ENCODE measurements at places on chromosomes 6 and 20.

DNA sequence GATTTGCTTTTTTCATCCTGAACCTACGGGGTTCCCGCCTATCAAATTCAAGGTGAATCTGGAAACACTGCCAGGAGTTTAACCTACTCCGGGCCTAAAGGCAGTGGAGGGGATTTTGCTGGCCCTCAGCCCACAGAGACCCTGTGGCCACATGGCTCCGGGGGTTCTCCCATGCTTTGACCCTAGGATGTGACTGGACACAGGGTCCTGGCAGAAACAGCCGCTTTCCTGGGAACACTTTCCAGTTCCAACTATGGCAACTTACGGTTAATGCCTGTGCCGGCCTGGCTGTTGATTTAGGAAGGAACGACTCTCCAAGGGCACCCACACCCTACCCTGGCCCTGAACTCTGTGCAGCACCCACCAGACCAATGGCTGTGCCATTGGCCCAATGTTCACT, 141.7 kb upstream of the RPS6KA2 start:
- no peak for DNase-seq

- peak; percentile 63 for DNase-seq
Observed at GRCh38 chr20:23050847-23051627, 1.6 kb upstream of the THBD start.

DNA sequence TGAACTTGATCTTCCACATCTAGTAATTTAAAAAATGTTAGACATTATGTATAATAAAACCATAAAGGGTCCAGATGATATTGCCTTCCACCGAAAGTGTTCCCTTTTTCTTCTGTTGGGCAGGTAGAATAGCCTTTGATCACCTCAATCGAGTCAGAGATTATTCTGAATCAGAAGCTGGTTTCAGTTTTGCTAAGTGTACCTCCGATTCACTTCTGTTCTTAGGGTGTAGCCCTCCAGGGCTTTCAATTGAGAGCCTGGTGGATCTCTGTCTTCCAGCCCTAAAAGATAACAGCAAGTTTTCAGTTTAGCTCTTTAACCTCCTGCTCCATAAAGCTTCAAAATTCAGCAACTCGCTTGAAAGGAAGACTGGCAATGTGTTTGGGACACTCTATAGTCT, 21.1 kb upstream of the AIG1 start:
- DNase-seq = no peak

DNA sequence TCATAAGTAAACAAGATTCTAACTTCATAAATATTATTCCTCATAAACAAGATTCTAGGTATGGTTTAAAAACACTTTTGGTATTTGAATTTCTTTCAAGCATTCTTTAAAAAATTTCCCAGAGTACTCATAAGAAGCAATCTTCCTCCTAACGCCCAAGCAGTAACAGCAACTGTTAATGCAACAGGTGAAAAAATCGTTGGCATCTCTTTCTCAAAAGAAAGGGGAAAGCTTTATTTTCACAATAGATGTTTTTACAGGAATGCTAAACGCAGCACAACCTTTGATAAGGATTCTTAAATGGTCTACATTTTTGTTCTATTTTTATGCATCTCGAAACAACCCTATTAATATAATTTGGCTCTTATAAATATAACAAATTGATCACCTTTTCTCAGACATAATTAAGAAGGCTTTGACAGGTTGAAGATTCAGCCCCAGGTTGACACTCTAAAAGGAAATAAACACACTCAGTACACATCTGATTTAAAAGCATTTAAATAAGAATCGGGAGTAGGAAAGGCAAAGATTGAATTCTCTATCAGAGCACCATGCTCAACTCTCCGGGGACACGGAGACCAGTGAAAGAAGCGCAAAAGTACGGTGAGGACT, 634 bp downstream of the AHI1 start:
- no peak for DNase-seq

DNA sequence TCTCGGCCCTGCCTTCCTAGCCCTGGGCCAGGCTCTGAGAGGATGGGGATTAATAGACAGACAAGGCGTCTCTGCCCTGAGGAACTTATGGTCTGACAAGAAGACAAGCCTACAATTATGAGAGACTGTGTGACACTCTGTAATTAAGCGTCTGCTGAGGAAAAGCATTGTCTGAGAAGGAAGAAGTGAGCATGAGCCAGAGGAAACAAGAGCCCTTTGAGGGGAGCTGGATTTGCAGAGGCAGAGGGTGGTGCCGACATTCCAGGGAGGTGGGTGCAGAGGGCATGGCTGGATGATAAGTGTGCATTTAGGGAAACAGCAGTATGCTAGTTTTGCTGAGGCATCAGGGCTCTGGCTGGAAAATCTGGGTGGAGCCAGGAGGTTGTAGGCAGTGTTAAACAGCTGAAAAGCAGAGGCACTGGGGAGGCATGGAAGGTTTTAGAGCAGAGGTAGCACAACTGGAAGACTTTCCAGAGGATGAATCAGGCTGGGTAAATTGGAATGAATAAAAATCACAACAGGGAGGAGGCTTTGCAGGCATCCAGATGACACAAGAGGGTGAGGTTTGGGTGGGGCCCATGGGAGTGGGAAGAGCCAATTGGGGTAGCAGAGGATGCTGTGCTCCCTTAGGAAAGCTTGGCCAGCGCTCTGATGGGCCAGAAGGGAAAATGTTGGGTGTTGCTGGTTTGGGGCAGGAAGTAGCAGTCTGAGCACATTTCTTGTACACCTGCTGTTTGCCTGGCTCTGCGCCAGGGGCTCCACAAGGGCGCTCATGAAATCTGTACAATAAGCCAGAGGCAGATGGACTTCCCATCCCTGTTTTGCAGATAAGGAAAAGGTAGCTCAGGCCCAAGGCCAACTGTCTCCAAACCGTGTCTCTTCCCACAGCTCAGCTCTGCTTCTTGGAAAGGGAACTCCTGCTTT, 74.0 kb upstream of the MYL9 start:
- DNase-seq = no peak

DNA sequence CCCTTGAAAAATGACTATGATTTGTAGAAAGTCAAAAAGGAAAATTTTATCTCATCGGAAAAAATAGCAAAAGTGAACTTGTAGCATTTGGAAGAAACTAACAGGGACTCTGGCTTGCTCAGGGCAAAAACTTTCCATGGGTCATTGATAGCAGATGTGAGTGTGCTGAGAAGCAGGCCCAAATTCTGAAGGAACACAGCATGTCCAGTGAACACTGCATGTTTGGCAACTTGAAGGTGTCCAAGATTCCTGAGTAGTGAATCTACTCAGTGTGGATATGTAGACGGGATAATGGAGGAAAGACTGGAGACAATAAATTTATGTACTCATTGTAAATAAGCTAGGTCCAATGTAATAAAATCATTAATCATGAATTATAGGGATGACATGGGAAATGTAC, 8.2 kb downstream of the SLC17A2 start:
- no peak for DNase-seq

- DNase-seq = no peak
Observed at GRCh38 chr6:30263734-30264133, 50.5 kb upstream of the TRIM26 start.

DNA sequence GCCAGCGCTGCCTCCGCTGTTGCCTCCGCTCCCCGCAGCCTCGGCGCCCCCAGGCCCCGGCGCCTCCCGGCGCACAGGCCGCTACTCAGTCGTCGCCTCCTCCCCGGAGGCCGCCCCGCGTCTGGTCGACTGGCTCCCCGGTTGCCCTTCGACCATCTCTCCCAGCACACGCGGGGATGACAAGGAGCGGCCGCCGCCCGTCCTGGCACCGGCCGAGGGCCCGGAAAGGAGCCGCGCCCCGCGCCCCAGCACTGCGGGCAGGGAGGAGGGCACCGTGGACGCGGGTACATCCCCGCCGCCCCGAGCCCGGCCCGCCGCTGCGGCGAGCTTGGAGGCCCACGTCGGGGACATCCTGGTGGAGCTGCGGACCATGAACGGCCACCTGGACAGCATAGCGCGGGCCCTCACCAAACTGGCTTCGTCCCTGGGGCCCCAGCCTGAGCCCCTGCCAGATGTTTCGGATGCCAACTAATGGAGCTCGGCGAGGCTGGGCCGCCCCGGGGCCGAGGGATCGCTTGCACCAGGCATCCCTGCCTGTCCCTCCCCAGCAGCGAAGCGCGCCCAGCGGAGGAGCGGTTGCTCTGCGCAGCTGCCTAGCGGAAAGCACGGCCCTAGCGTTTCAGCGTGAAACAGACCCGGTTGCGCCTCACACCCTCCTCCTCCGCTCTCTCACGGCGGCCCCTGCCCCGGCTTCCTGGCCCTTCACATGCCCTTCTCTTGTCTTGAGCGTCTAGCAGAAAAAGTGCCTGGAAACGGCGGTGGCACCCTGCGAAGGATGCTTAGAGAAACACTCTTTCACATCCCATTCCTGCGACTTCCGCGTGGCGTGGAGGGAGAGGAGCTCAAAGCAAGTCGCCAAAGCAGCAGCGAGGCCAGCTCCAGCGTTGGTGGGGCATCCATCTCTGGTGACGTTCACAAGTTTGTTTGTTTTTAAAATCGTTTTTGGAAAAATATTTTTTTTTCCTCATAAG, 285.8 kb upstream of the SUPT3H start:
- DNase-seq = peak; percentile 21

DNA sequence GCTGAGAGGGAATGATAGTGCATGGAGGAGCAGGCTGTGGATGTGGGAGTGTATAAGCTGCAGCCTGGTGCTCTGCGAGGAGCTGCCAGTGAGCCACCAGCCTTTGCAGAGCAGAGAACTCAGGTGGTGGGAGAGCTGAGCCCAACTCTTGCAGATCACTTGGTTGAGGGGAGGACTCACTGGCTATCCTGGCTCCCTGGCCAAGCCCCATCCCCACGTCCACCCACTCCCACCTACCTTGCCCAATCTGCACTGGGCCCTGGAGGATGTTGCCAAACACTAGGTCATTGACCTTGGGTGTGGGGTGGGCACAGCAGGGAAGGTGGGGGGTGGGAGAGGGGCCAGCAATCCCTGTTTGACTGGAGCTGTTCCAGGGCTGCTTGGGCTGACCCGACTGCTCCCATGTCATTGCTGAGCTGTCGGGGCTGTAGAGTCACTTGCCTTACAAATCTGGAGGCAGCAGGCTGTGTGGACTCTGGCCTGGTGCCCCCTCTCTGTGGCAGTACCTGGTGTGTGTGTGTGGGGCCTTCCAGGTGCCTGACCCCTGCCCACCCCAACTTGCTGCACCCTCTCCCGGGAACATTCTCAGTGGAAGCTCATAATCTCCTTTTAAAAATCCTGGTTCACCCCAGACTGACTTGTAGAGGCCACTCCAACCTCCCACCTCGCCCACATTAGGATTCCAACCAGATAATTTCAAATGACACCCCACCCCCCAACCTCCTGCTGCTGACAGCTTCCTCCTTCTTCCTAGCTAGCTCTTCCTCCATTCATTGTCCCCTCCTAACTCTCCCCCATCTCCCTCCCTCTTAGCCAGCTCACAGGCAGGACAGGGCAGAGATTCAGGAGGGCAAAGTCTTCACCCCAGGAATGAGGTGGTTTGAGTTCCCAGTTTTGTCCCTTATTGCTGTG, 162.3 kb downstream of the MRPL14 start:
- DNase-seq = no peak

DNA sequence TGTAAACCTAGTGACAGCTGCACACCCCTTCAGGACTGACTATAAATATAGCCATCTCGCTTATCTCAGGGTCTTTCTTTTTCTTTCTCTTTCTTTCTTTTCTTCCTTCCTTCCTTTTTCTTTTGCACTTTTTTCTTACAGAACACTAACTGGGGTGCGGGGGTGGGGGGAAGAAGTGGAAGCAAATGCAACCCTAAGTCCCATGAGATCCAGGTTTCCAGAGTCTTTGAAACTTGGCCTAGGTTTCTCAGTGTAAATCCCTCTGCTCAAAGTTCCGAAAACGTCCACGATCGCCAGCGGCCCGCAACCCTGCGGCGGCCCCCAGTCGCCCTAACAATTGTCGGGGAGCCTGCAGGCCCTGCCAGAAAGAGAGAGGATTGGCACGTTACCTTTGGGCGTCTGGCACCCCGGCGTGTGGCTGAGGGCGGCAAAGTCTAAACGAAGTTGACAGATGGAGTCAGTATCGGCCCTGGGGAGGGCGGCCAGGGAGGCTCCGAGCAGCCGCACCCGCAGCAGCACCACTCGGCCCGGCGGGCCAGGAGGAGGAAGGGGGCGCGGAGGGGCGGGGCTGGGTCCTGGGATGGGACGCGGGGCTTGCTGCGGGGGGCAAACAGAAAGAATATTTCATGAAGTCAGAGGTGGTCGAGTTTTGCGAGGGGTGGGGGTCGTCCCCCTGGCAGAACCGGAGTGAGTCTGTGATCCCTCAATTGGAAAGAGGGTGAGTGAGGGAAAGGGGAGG, 577 bp upstream of the FOXF2 start:
- DNase-seq = no peak

DNA sequence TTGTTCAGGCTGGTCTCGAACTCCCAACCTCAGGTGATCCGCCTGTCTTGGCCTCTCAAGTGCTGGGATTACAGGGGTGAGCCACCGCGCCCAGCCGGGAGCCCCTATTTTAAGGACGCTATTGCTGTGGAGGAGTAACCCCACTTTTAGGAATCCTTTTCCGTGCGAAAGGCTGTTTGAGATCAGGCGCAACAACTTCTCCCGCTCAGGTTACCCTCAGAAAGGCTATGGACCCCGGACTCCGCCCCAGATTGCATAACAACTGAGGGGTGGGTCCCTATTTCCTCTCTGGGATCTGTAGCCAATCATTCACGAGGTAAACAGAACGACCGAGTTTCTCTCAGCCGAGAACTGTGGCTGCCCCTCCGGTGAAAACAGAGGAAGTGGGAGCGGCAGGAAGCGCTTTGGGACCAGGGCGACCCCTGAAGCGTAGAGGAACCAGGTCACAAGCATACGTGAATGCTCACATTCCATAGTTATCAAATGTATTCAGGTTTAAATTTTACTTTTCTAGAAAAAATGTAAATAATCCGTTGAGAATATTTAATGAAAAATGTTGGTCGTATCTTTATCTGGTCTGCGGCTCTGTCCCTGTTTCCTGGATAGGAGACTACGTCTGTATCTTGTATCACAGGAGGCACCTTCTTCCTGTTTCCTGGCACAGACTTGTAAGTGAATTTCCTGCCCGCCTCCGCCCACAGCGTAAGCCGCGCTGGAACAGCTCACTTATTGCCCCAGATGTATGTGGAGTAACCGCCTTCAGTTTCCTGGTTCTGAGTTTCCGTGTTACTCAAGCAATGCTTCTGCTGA, 26.8 kb downstream of the HLA-E start:
- DNase-seq = peak; percentile 94

DNA sequence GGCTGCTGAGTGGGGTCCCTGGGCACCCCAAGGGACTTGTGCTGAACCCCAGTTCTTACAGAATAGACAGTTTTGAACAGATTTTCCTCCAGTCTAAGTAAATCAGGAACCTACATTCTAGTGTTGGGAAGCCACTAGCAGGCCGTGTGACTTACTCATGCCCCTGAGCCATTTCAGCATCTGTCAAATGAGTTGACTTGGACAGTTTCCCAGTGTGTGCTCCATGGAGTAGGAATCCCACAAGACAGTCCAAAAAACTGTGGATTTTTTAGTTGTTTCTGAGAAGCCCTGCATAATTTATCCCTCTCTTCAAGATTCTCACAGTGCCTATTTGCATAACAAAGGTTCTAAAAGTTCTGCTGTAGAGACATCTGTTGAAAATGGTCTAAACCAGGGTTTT, 2.1 kb downstream of the GABRR2 start:
- no peak for DNase-seq
